ENCODE measurements at places on chromosomes 1 and 21. TPM values are rescaled to one million over a fixed set of nuclear protein-coding genes. Genes with fewer than 3 reads are reported as not detected.

The RPE65 gene
- not detected for total RNA-seq

- no peak for DNase-seq
These were observed 188.3 kb upstream of the CAMK1G start for GRCh38 chr1:209395169-209395568.

DNA sequence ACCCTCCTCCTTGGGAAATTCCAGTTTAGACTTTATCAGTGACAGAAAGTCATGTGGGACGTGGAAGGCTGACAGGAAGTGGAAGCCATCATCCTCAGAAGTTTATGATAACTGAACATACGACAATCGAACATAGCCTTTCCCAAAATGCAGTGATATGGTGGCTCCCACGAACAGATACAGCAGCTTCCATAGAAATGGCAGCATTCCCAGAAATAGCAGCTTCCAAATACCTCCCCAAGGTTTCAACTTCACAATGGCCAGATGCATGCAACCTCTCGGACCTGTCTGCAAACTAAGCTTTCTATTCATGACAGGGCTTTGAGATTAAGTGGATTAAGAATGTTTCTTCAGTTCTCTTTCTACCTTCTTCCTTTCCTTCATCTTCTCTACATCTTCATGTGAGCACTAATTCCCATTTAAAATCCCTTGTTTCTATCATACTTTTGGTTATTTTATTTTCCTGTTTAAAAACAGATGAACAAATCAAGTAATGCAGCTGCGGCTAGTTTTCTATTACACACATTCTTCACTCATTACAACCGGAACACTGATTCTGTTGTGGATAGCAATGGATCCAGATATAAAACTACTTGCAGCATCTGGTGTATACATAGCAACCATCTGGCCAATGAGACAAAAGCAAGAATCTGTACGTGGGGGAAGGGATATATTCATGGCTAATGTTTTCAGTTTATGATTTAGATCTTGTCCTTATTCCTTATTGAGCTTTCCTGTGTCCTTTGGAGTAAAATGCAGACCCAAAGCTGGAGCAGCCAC is 304.8 kb downstream of the BRINP3 start:
- DNase-seq: no peak

The SERPINC1 gene
- 0.27 TPM for total RNA-seq

The CNST gene
- total RNA-seq: 27.2 TPM

DNA sequence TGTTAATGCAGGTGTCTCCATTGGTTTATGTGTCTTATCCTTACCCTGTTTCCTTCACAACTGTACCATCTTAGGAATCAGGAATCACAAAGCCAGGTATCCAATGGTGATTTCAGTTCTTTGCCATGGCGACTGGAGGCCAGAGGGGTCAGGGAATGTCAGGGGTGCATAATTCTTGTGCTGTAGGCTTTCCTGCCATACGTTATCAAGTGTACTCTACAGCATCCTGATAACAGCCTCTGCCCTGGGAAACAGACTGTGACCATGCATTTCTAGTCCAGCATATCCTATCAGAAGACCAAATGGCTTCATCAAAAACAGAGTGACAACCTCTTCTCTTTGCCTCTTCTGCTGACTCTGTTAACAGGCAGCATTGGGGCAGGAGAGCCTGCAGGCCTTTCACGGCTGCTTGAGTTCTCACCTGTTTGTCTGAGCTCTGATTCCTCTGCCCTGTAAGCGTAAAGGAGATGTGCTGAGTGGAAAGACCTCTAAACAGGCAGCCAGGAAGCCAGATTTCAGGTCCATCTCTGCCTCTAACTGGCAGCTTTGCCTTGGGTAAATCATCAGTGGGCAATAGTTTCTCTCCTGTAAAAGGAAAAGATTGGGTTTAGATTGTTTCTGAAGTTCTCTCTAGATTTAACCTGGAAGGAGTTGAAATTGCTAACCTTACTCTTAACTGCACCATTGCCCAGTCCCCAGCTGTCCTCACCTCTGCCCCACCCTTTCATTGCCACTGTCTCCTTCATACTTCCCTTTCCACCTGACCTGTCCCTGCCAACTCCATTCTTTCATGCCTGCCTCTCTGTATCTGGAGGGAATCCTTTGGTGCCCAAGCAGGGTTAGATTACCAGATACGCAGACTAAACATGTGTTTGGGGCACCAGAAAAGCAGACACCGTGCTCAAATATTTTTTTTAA is 80.2 kb downstream of the LRRC8D start:
- DNase-seq: no peak
